NCI-H510A (cell line): ENCODE measurements at places on chromosomes 6 and 20.

- no peak for DNase-seq
These were observed 235.2 kb downstream of the LY86 start for GRCh38 chr6:6823568-6824224.

DNA sequence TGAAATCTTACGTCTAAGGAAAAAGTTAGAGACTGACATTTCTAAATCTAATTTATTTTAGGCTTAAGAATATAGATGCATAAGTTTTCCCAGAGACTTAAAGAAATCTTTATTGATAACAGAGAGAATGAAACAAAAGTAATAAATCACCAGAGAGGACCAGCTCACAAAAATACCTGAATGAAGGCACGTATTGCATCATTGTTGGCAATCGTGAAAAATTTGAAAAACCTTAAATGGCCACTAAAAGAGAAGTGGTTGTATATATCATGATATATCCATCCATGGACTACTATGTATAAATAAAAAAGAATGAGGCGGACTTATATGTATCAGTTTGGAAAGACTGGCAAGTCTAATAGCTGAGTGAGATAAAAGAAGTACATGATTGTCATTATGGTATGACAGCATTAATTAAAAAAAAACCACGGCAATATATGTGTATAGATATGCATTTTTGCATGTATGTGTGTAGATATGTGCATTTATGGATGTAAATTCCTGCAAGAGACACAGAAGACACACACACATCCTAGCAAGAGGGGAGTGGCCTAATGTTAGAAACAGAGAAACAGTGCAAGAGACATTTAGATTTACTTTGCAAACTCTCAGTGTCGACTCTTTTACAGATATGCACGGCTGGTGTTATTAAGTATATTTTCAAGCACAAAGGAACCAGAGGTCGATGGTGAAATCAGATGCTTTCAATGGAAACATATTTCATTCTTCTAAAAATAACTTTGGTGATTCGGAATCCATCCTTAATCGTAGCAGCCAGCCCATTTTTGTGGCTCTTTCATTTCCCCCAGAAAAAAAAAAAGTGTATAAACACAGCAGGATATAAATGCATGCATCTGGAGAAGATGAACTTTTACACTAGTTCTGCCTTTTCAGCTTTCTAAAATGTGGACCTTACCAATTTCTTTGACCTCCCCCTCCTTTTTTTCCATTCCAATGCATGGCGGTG, 156.1 kb upstream of the SALL4 start:
- DNase-seq: no peak

DNA sequence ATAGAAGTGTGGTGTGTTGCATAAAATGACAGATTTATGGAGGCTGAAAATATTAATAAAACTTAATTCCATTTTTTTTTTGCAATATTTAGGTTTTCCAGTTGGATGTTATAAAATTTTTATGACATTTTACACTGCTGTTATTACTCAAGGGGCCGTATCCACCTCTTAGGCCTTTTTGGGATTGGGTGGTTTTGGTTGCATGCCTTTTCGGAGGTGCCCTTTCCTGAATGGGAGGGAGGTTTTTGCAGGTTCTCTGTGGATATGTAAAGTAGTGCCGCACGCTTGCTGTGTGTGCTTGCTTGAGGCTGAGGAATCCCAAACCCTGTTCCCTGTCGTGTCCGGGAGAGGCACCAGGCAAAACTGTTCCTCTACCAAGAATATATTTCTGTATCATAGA, 6.8 kb downstream of the ARID1B start:
- DNase-seq: no peak

DNA sequence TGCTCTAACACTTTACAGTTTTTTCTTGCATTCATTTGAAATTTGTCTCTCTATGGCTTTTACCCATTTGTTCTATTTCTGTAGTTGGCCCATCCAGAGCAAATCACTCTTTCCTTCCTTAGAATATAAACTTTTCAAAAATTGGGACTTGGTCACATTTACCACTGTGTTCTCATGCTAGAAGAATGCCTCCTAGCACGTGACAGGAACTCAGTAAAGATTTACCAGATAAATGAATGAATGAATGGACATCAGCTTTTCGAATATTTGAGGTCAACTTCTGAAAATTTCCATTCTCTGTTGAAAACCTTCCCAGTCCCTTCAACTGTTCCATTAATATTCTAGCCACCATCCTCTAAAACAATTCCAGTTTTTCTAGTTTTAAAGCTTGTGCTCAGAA, 294.5 kb downstream of the CD83 start:
- no peak for DNase-seq

GRCh38 chr6:72675396-72675795, 53.5 kb downstream of the KCNQ5 start:
- no peak for DNase-seq

DNA sequence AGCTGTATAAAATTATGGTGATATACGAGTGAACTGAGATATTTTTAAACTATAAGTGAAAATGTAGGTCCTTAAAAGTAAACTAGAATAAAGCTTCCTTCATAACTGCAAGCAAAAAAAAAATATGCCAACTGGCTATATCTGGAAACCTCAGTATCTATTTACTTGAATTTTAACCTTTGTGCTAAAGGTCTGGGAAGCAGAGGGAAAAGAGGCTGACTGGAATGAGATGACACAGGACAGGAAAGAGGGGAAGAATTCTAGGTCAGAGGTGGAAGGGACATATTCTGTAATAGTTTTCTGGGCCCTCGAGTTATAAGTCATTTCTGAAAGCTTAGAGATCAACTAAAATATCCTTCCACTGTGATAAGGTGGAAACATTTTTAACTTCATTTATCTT, 46.8 kb downstream of the AIG1 start:
- DNase-seq: no peak

DNA sequence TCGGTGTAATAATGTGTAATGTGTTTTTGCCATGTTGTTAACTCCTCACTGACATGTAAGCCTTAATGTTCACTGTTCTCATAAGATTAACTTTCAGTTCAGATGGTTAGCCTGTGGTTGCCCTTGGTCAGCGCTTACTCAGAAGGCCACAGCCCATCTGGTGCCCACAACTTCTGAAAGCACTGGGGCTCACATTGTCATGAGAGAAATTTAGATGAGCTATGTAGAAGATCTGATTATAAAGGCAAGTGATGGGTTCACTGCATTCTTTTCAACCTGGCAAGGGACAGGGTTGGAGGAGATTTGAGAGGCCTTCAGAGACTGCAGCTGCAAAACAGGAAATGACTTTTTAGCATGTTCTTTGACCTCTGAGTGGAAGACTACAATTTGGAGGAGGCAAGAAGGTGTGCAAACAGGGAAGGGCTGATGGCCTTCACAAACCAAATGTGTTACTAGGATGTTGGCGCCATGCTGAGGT, 242.3 kb upstream of the SUPT3H start:
- no peak for DNase-seq

GRCh38 chr6:65999288-65999791, 292.3 kb upstream of the EYS start:
- DNase-seq: no peak
